ENCODE measurements at places on chromosomes 3 and 15. TPM values are rescaled to one million over a fixed set of nuclear protein-coding genes. Genes with fewer than 3 reads are reported as not detected.

Gene IL16
- total RNA-seq: not detected

Gene SAMD7
- not detected for total RNA-seq

Gene MAP3K13
- 26.9 TPM for total RNA-seq

Gene TTC21A
- 8.7 TPM for total RNA-seq

Gene UROC1
- not detected for total RNA-seq

Gene CPLX3
- not detected for total RNA-seq

Gene ZNF501
- total RNA-seq: 4.9 TPM

Gene ERICH6
- total RNA-seq: 0.83 TPM

Gene TRNT1
- total RNA-seq: 38.4 TPM

Gene SCN5A
- total RNA-seq: not detected

Gene SEMA3G
- total RNA-seq: not detected

Gene LRRC3B
- not detected for total RNA-seq

Gene TIGIT
- total RNA-seq: not detected

Gene APBA2
- 23.5 TPM for total RNA-seq

Gene SLC12A6
- total RNA-seq: 58.7 TPM

Gene ACOX2
- total RNA-seq: 0.51 TPM

Gene TFRC
- 84.6 TPM for total RNA-seq

Gene HYAL1
- total RNA-seq: 0.60 TPM

Gene FAN1
- 24.1 TPM for total RNA-seq

Gene RTP4
- total RNA-seq: not detected

Gene CXCR6
- not detected for total RNA-seq

Gene A4GNT
- not detected for total RNA-seq

Gene GPR176
- total RNA-seq: 22.0 TPM

Gene BCL2A1
- total RNA-seq: not detected

Gene FRMD4B
- 0.52 TPM for total RNA-seq

Gene GOLGA8M
- 2.7 TPM for total RNA-seq

Gene NOX5
- total RNA-seq: not detected

Gene DPPA2
- not detected for total RNA-seq

Gene GOLGA6B
- not detected for total RNA-seq

Gene ARHGAP31
- 49.7 TPM for total RNA-seq

Gene RTP1
- not detected for total RNA-seq

Gene IQCF5
- not detected for total RNA-seq

Gene ATP6V1A
- 73.7 TPM for total RNA-seq

Gene LRRIQ4
- not detected for total RNA-seq

Gene PLOD2
- 97.1 TPM for total RNA-seq

Gene CACNA2D3
- total RNA-seq: 0.46 TPM

Gene TMEM212
- total RNA-seq: not detected

Gene SLC2A2
- not detected for total RNA-seq

Gene MRAS
- total RNA-seq: 29.7 TPM

Gene SRGAP3
- 1.5 TPM for total RNA-seq

Gene GOLGA8O
- 2.4 TPM for total RNA-seq

Gene LTK
- 0.50 TPM for total RNA-seq

Gene PARP14
- 48.4 TPM for total RNA-seq

Gene CCDC9B
- 21.6 TPM for total RNA-seq

Gene PROK2
- not detected for total RNA-seq

All from osteocyte (in vitro differentiated cells).